ENCODE measurements at places on chromosomes 11 and 22.

GRCh38 chr11:24496386-24496735, 492 bp upstream of the LUZP2 start:
- DNase-seq: no peak

GRCh38 chr22:20107951-20108756, 7.8 kb upstream of the RANBP1 start:
- peak; percentile 7 for DNase-seq

DNA sequence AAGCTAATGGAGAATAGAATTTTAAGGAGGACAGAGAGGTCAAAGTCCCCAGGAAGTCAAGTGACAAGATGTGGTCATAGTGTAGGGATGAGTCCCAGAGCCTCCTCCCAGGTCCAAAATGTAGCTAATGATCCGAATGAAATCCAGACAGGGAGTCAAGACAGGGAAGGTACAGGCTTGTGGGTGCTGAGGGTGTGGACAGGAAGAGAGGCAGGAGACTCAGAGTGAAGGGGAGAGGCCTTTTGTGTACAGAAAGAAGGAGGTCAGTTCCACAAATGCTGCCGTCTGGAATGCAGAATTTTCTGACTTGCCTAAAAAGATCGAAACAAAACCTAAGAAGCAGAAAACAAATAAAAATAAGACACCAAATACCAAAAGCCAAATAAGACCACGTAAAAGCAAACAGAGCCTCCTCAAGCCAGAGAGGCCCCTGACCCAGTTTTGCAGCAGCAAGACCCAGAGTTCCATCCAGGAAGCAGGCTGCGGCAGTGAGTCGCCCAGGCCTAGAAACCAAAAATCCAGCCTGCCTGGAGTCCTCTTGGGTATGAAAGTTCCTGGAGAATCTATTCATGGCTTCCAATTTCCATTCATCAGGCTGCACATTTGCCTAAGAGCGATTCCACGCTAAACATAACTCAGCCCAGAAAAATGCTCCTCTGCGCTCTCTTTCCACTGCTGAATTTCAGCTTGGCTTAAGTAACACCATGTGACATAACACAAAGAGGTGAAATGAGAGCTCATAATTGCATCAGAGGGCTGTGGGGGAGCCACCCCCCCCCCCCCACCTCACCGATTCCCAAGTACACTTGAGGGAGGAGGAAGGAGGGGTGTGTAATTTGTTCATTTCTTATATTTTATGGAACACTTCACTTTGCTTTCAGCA, 71.2 kb downstream of the KIRREL3 start:
- DNase-seq: no peak

DNA sequence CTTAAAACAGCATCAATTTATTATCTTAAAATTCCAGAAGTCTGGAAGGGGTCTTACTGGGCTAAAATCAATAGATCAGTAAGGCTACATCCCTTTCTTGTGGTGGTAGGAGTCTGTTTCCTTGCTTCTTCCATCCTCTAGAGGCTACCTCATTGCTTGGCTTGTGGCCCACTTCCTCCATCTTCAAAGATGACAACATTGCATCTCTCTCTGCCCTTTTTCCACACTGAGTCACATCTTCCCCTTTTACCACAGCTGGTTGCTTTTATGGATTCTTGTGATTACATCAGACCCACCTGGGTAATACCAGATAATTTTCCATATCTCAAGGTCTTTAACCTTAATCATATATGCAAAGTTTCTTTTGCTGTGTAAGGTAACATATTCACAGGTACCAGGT, 60.9 kb downstream of the GRIA4 start:
- no peak for DNase-seq

DNA sequence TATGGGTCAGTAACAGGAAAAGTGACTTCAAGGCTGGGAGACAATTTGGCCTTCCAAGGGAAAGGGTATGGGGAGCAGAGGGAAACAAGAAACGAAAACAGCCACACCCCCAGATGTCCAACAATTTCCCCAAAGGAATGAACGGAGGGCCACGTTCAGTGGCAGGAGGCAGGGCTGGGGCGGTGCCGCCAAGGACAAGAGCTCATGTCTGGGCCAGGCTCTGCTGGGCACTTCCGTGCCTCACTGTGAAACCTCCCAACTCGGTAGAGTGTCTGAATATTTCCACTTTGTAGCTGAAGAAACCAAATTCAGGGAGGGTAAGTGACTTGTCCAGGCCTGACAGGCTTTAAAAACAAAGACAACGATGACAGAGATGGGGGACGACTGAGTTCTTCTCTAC, 11.9 kb downstream of the IFT27 start:
- DNase-seq: no peak

DNA sequence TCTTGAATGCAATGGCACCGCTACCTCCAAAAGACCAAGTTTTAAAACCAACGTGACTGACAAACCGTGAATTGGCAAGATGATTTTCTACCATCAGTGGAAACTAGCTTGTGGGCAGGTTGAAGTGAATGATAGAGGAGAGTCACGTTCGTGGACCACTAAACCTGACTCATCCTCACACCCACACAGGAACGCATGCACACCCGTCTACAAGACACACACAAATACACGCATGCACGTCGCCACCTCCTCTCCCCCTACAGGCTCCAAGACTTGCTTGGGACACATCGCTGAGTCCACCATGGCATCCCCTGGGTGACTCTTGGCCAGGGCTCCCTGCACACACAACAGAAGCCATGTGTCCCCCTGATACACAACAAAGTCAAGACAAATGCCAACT, 14.4 kb downstream of the TMPRSS6 start:
- no peak for DNase-seq

DNA sequence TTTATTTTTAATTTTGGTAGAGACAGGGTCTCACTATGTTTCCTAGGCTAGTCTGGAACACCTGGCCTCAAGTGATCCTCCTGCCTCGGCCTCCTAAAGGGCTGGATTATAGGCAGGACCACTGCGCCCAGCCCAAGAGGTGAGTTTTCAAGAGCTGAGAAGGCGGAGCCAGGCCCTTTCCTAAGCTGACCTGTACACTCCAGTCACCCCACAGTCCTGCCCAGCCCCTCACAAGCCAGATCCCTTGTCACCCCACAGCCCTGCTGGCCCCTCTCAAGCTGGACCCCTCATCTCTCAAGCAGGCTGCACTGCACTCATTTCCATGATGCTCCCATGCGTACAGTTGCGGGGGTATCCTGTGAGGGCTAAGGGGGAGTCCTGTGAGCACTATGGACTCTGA, 2.9 kb downstream of the DENND6B start:
- no peak for DNase-seq

DNA sequence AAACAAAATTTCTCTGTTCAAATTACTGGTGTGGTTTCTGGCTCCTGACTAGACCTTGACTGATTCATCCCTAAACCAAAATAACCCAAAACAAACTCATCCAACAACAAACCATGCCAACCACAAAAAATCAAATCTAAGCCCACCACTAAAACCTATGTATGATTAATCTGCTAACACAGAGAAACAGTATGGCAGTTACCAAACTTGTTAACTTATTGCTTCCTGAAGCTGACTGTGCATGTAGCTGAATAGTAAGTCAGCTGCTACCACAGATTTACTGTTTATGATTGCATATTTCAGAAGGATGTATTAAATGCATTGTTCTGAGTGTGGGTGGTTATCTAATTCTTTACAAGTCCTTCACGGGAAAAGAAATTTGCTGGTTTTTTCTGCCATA, 231.1 kb downstream of the SWAP70 start:
- no peak for DNase-seq

- DNase-seq: peak; percentile 54
Observed at GRCh38 chr11:1515082-1516060, 28.8 kb upstream of the MOB2 start.

- no peak for DNase-seq
Observed at GRCh38 chr22:43540529-43540923, 128.7 kb downstream of the MPPED1 start.

DNA sequence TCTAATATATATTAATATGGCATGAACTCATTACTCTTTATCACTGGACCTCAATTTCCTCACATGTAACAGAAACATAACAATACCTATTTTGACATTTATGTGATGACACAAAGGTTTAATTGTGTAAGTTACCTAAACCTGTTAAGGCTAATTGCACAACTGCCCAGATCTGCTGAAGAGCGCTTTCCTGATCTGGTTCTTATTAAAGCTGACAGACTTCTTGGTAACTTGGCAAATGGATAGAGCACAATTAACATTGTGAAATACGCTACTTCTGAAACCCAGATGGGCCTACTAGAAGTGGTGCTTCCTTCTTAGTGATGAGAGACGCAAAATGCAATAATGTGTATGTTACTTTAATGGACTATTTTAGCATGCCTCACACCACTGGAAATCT, 1767.2 kb upstream of the RAG2 start:
- no peak for DNase-seq

GRCh38 chr11:69876013-69876412, 56.8 kb upstream of the FGF3 start:
- DNase-seq: no peak

DNA sequence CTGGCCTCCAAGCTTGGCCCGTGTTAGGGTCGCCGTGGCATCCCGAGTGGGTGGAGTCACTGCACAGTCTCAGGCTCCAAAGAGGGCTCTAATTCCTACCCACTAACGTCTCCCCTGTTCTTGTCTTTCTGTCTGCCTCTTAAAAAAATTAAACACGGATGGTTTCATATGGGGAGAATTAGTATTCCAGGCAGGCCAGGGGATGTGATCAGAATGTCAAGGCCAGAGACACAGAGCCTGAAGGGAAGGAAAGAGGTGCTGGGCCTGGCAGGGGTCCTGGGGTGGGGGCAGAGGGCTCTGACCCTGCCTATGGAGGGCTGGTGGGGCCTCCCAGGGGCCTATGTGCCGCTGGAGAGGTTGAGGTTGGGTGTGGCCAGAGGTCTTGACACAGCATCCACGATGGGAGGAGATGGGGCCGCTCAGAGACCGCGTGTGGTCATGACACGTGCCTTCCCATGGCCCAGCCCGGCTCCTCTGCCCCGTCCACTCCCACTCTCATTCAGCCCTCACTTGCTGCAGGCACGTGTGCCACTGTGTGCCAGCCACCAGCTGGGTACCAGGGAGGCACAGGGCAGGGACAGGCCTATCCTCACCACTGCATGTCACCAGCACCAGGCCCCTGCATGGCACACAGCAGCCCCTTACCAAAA, 56.5 kb downstream of the FLRT1 start:
- DNase-seq: no peak

DNA sequence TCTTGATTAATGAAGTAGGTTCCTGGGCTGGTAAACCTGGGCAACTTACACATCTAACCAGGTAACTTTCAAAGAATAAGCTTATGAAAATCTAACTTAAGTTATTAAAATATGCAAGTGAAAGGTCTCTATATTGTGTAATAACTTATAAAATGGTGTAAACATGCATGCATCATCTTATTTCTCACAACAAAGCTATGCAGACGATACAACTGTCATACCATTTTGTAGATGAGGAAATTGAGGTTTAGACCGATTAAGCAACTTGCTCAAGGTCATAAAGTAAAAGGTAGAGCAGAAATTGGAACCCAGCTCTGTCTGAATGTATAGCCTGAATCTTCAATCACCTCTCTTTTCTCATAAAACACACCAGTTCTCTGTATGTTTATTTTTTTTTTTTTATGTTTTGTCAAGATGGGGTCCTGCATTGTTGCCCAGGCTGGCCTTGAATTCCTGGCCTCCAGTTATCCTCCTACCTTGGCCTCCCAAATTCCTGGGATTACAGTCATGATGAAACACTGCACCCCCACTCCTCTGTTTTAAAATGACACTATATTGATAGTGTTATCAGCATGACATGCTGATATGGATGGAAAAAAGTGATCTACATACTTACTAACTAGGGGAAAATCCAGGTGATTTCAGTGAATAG, 109.6 kb downstream of the SGSM3 start:
- DNase-seq: no peak

- DNase-seq: no peak
Observed at GRCh38 chr11:2857276-2857675, 28.3 kb downstream of the CDKN1C start.

DNA sequence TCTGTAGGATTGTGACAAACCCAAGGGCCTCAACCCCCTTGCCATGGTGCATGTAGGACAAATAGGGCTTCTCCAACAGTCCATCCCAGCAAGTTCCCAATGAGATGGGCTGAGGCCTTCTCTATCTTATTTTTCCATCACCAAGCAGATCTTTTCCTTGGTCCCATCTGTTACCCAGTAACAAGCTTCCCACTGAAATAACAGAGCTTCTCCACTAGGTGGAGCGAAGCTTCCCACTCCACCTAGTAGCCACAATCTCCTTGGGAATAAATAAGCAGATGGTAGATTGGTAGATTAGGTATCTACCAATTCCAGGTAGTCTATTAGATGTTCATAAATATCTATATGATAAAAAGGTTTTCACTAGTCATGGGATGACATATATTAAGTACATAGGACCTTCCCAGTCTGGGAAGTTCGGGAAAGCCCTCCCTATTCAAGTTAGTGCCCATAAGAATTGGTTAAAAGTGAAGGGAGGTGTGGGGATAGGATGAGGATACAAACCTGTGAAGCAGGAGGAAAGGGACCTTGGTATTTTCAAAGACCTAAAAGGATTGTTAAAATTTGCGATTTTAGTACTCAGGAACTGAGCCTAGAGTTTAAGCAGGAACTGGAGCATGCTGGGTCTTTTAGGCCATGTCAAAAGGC, 5.9 kb upstream of the OR52L1 start:
- DNase-seq: no peak

GRCh38 chr11:28048812-28049211, 59.1 kb downstream of the KIF18A start:
- no peak for DNase-seq

- DNase-seq: no peak
Observed at GRCh38 chr11:643849-644738, 7.0 kb downstream of the DRD4 start.

DNA sequence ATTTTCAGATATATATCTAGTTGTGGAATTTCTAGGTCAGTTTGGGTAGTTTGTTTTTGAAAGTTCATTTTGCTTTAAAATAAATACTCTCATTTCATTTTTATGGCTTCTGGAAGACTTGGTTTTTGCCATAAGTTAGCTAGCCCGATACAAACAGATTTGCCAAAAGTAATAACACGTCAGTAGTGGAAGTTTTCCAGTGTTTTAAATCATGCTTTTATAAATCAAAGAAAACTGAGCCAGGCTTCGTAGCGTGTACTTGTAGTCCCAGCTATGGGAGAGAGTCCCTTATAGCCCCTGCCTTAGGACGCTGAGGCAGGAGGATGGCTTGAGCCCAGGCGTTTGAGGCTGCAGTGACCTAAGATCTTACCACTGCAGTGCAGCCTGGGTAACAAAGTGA, 21.7 kb upstream of the MICALL1 start:
- DNase-seq: no peak

GRCh38 chr11:116642902-116643301, 129.9 kb downstream of the BUD13 start:
- DNase-seq: no peak

DNA sequence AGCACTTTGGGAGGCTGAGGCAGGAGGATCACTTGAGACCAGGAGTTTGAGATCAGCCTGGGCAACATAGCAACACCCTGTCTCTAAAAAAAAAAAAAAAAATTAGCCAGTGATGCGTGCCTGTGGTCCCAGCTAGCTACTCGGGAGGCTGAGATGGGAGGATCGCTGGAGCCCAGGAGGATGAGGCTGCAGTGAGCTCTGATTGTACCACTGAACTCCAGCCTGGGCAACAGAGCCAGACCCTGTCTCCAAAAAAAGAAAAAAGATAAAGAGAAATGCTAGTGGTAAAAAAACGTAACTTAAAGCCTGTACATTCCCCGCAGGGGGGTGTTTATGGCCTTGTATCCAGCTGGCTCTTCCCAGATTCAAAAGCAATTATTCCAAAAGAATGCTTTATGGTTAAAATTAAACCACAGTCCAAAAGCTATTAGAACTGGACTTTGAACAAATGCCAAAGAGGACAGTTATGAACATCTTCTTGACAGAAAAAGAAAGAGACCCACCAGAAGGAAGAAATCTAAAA, 16.4 kb upstream of the SNX32 start:
- no peak for DNase-seq

- no peak for DNase-seq
Observed at GRCh38 chr22:48070083-48070482, 1307.6 kb downstream of the TBC1D22A start.

Measured in CD4-positive, alpha-beta T cell treated with Interleukin-15 for 1 hour (primary cell).